ENCODE measurements at places on chromosomes 12 and 14.

DNA sequence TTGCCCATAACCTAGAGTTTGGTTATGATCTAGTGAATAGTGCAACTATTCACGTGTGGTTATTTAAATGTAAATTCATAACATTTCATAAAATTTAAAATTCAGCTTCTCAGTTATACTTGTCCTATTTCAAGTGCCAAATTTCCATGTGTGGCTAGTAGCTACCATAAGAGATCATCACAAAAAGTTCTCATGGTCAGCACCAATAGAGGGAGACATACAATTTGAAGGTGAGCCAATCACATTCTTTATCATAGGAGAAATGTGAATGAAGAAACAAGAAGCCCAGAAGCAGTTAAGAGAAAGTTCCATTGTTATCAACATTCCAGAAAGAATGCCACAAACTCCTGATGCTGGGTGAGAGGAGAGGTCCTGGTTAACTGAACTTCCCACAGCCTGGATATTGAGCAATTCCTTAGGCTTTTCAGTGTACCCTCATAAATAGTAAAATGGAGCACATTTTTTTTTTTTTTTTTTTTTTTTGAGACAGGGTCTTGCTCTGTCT, 892.9 kb upstream of the USP15 start:
- no peak for DNase-seq

- no peak for DNase-seq
Measured at GRCh38 chr12:124397807-124398577, 103.1 kb downstream of the RFLNA start.

DNA sequence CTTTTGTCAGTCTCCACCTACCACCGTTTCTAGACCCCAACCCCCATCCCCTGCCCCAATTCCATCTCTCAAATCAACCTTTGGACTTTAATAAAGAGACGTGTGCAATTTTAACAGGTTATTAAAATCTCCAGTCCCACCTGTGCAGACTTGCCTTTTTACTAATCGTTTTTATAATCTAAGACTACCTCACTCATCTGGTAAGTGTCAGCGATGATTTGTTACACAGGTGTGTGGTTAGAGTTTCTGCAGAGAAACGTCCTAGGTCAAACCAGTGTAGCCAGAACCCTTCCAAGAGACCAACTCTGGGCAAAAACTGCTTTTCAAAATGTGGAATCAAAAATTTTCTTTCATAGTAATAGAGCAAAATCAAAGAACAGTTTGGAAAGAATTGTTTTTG, 60.4 kb upstream of the PELI2 start:
- DNase-seq: no peak

- no peak for DNase-seq
Measured at GRCh38 chr14:55764784-55765183, 184.8 kb downstream of the KTN1 start.

DNA sequence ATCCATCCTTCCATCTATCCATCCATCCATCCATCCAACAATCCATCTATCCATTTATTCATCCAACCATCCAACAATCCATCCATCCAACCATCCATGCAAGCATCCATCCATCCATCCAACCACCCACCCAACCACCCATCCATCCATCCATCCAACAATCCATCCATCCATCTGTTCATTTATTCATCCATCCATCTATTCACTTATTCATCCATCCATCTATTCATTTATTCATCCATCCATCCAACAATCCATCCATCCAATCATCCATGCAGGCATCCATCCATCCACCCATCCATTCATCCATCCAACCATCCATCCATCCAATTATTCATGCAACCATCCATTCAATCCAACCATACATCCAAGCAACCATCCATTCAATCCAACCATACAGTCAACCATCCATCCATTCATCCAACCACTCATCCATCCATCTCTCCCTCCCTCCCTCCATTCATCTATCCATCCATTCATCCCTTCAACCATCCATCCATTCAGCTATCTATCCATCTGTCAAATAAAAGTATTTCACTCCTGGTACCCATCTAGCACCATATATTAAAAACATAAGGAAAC, 86.1 kb downstream of the KSR2 start:
- DNase-seq: no peak
